ENCODE measurements at places on chromosomes 2 and 18.

GRCh38 chr2:174663550-174663949 is 65.9 kb upstream of the WIPF1 start:
- DNase-seq: no peak

DNA sequence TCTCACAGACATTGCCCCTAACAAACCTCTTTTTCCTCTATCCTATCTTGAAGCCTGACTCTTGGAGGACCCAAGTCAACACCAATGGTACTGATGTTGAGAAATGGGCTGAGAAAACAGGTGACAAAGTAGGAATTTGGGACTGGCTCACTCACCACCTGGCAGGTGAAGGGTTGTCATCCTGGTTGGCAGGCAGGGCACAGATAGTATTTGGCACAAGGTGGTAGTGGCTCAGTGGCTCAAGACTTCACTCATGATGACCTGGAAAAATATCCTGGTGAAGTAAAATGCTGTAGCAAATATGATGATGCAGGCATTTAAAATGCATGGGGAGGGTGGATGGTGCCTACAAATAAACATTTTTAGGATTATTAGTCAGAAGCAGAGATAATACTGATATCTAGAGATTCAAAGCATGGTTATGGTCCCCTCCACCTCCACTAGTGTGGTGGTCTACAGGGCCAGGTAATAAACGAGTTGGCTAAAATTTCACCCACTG is 38.0 kb upstream of the GLS start:
- DNase-seq: no peak

GRCh38 chr2:104976603-104977120 is 61.2 kb upstream of the MRPS9 start:
- no peak for DNase-seq

DNA sequence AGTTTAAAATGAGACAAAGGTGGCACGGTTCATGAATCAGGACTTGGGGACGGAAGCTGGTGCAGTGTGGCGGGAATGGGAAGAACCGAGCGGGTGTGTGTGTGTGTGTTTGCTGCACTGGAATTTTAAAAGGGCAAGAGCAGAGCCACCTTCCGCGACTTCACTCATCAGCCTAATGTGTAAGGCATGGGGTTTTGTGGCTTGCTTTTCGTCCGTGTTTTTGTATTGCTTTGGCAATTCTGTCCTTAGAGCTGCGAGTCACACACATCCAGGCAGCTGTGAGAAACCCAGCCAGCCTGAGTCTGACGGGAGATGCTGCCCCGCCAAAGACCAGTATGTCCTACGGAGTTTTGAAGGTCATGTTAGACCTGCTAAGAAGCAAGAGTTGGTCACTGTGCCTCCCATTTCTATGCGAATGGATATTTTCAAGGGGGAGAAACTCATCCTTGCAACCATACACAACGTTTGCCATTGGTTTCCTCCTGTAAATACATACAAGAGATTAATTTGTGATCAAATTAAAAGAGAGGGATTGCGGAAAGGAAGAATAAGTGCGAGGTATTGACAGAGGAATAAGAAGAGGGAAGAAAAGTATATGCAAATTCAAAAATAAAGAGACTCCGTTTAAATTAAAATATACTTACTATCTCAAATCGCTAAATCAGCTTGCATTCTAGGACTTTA is 665 bp upstream of the CACNB4 start:
- no peak for DNase-seq

DNA sequence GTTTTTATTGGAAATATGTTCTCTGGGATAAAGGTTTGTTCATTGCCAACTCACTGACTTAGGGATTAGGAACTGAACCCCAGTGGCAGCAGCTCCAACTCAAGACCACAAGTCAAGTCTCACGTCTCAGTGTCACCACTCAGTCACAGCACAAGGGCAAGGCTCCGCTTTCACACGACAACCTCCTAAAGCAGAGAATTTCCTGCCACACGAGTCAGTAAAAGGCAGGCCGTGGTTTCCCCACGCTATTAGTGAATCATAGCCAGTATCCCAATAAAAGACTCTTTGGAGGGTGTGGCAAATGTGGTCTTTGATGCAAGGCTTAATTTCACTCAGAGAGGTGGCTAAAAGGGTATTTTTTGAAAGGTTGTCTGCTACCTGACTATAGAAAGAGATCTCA is 57.6 kb downstream of the PIEZO2 start:
- DNase-seq: no peak

GRCh38 chr2:8053216-8053615 is 628.6 kb upstream of the ID2 start:
- no peak for DNase-seq

GRCh38 chr2:150495993-150496627 is 8.6 kb upstream of the RND3 start:
- DNase-seq: no peak

GRCh38 chr2:52597346-52597745 is 1170.3 kb upstream of the CHAC2 start:
- no peak for DNase-seq

- DNase-seq: no peak
These were observed 222.9 kb downstream of the GALR1 start for GRCh38 chr18:77472509-77472908.

GRCh38 chr2:240319855-240320203 is 115.6 kb upstream of the GPC1 start:
- DNase-seq: no peak

DNA sequence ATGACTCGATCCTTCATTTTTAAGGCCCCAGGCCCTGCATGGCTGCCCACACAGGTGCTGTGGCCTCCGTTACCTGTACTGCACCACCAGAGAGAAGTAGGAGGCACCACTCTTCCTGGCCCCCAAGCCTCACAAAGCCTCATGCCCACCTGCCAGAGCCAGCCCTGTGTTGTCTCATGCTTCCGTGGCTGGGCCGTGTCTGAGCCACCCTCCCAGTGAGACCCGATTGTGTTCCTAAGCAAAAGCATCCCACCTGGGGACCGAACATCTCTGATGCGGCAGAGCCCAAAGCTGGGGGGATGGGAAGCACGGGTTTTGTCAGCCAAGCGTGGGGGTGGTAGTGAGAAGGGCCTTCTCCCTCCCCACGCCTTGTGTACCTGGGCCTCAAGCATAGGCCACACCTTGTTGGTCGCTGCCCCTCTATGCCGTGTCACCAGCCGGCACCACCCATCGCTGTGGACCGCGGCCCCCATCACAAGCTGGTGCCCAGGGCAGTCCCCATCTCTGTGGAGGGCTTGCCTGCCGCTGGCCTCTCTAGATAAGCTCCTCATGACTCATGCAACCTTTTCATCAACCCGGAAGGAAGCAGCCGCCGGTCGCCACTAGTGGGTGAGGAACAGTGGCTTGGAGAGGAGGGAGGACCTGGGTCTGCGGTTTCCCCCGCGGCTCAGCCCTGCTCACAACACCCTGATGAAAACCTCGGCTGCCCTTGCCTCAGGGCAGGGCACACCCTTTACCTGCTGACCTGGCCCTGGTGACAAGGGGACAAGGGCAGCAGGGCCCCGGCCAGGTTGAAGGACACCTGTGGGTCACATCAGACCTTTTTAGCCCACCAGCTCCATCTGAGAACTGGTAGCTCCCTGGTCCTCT is 2.7 kb upstream of the RNPEPL1 start:
- peak; percentile 98 for DNase-seq

- no peak for DNase-seq
These were observed 88.4 kb downstream of the PMAIP1 start for GRCh38 chr18:59988098-59988706.

DNA sequence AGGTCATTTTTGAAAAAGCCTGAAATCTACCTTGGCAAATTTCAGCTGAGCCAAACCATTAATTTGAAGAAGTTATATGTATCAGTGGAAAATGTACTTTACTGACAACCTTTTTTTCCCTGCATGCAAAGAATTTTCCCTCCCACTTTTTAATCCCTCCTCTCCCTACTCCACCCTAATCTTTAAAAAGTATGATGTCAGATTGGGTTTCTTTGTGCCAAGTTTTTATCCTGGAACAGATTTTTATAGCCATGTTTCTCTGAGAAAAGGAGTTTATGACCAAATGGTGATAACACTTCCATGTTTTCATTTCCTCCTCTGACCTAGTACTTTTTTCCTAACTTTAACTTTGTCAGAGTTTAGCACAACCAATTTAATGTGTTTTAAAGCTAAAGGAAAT is 250.3 kb upstream of the FOSL2 start:
- DNase-seq: no peak

DNA sequence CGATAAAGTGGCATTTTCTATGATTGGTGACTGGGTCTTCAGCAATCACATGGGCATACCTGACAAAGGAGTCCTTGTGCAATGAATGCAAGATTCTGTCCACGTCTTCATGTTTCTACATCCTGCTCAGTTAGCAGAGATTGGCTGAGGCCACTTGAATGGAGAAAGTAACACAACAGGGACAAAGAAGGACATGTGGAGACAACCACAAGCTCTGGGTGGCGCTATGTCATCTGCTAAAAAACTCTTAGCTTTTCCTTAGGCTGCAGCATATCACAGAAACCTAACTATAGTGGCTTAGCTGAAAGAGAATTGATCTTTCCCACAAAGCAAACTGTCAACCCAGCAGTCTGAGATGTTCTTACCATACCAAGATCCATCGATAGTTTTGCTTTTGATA is 1109.7 kb downstream of the SOCS6 start:
- DNase-seq: no peak

DNA sequence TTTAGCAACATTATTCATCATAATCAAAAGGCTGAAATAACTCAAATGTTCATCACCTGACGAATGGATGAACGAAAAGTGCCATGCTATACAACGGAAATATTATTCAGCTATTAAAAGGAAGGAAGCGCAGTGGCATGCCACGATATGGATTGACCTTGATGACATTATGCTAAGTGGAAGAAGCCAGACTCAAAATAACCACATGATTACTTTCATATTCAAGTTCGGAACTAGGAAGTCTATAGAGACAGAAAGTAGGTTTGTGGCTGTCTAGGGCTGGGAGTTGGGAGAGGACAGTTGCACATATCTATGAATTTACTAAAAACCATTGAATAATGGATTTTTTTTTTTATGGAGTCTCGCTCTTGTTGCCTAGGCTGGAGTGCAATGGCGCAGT is 13.4 kb upstream of the PDIA6 start:
- no peak for DNase-seq

GRCh38 chr18:24491927-24492834 is 31.7 kb downstream of the HRH4 start:
- no peak for DNase-seq

DNA sequence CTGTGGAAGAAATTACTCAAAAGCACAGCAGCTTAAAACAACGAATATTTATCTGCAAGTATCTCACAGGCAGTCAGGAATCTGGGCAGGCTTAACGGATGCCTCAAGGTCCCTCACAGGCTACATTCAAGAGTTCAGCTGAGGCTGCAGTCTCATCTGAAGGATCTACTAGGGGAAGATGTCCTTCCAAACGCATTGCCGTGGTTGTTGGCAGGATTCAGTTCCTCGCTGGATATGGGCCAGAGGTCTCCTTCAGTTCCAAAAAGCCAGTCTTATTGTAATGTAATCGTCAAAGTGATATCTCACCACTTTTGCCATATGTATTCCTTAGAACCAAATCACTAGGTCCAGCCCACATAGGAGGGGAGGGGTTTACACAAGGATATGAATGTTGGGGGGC is 98.2 kb upstream of the EPAS1 start:
- DNase-seq: no peak

GRCh38 chr2:4992226-4992625 is 700.0 kb upstream of the SOX11 start:
- DNase-seq: no peak

GRCh38 chr2:73202156-73203054 is at the start of gene NOTO:
TSS of gene NOTO (plus strand) at chr2:73202574. CDS start at chr2:73202667, 93 bp downstream.
- DNase-seq: no peak

- no peak for DNase-seq
These were observed 71.5 kb downstream of the GREB1L start for GRCh38 chr18:21313576-21313975.

GRCh38 chr18:29307231-29307630 is 1130.3 kb upstream of the CDH2 start:
- no peak for DNase-seq

- no peak for DNase-seq
These were observed 45.7 kb downstream of the CCDC102B start for GRCh38 chr18:68843473-68844089.

DNA sequence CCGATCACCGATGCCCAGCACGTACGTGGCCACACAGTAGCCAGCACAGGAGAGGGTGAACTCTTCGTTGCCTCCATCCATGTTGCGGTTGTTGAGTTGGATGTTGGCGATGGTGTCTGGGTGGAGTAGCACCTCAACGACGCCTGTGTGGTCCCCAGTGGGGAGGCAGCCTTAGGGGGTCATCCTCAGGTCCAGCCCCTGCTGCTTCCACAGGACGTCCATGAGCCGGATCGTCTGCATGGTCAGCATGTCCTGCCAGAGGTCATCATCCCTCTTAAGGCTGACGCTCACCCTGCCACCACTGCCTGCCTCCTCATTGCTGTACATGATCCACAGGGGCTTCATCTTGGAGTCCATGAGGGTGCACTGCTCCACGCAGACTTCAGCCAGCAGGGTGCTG is 369.3 kb downstream of the CMPK2 start:
- DNase-seq: no peak

DNA sequence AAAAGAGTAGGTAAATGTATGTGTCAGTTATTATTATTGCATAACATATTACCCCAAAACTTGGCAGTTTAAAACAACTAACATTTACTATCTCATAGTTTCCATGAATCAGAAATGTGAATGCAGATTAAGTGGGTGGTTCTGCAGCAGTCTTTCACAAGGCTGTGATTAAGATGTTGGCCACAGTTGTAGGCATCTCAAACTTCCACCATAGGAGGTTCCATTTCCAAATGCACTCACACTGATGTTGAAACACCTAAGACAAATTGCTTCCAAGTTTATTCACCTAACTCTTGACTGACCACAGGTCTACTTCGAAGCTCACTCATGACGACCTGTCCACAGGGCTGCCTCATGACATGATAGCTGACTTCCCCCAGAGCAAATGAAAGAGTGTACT is 360.8 kb downstream of the GRB14 start:
- no peak for DNase-seq

GRCh38 chr18:28712796-28713425 is 536.0 kb upstream of the CDH2 start:
- no peak for DNase-seq

DNA sequence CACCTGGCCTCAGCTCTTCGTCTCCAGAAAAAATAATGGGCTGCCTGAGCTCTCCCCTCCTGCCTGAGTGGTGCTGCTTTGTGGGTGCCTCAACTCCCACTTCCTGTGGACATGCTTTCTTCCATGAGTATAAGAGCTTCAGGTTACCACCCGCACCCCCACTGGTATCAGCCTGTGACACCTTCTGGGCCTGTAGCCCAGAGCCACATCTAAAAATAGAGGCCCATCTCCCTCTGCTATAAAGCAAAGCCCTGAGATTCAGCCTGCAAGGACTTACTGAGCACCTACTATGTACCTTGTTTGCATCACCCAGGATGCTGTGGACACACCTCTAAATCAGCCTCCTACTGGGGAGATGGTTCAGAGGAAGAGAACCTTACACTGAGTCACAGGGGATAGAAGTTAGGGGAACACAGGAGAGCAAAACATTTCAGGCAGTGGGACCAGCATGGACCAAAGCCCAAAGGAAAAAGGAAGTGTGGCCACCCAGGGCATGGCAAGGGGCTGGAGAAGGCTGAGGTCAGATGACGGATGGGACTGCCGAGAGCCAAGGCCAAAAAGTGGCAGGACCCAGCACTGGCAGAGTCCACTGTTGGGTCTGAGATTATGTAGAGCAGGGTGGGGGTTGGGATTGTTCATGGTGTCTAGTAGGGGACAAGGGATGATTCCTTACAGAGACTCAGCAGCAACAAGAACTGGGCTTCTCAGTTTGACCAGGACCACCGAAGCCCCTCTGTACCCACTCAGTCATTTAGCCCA is 123.7 kb upstream of the PPP1CB start:
- DNase-seq: no peak

- DNase-seq: no peak
These were observed 19.3 kb downstream of the GALM start for GRCh38 chr2:38685116-38685735.
